ENCODE measurements at places on chromosomes 2 and 18.

DNA sequence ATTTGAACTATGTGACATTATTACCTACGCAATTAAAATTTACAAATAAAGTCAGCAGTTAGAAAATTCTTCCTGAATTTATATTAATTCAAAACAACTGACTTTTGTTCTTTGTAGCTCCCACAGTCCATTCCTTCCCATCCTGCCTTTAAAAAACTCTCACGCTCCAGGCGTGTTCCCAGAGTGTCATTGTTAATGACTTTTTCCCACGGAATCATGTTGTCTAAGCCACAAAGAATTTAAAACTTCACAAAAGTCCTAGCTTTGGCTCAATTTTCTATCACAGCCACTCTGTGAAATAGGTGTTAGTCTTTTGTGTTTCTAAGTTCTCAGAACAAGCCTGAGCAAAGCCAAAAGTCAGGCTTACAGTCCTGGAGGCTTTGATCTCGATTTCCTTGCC, 26.5 kb downstream of the SLC1A4 start:
- peak; percentile 21 for DNase-seq

- no peak for DNase-seq
These were observed 110.1 kb upstream of the FBXO11 start for GRCh38 chr2:48016225-48017019.

GRCh38 chr2:156903335-156903734, 354.2 kb upstream of the GALNT5 start:
- peak; percentile 39 for DNase-seq

- DNase-seq = no peak
These were observed 630 bp upstream of the ARHGEF33 start for GRCh38 chr2:38889045-38889444.

GRCh38 chr2:102052365-102052764, 60.6 kb downstream of the IL1R2 start:
- peak; percentile 43 for DNase-seq

DNA sequence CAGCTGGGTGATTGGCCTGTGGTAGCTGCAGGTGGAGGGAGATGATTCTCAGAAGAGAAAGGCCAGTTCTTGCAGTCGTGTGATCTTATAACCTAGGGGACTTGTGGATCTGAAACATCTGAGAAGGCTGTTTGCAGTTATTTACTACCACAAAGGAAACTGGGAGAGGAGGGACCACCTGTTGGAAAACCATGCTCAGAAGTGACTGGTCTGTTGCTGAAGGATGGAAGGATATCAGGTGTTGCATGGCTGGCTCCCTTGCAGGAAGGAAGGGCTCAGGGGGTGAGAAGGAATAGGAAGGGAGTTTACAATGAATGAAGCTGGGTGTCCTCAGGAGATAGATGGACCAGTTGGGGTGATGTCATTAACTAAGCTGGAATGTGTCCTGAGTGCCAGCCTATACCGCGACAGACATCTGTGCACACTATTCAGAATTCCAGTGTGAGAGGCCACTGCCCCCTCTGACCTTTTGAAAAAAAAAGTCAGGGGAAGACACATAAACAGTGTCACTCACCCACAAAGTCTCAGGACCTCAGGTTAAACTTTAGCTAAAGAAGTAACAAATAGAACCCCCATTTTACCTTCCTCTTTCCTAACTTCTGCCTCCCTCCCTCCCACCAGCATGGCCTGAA, 17.5 kb downstream of the IGFBP2 start:
- no peak for DNase-seq

DNA sequence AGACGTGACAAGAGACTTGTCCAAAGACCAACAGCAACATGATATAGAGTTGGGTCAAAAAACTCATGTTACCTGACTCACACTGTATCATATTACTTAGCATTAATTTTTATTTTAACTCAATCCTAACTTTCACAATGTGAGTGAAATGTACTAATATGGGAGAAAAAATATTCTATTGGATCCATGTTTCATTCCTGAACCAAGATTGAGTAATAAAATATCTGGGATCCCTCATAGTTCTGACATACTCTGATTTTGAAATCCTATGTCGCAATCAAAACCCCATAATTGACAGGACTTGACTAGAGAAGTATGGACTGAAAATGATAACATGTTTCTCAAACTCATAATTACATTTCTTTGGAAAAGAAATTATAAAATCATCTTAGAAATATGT, 190.4 kb downstream of the RIT2 start:
- no peak for DNase-seq

- DNase-seq = peak; percentile 76
These were observed 35.0 kb downstream of the EMILIN2 start for GRCh38 chr18:2881840-2882195.

DNA sequence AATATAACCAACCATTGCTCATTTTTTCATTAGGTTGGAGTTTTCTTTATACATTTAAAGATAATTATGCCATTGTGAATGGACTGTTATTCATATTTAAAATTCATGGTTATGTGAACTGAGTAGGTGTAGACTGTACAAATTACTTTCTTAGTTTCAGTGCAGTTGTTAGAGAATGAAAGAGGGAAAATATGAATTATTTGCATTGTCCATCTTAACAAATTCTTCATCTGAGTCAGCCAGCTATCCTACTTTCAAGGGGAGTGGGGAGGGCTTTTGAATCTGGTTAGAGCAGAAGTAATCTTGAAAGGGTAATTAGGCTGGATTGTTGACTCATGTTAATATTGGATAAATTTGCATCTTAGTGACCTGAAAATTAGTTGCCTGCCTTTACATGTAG, 212.0 kb downstream of the MCFD2 start:
- DNase-seq = peak; percentile 23

GRCh38 chr18:11078491-11078890, 70.9 kb downstream of the PIEZO2 start:
- DNase-seq = no peak

GRCh38 chr2:20429528-20429927, 17.3 kb upstream of the RHOB start:
- peak; percentile 65 for DNase-seq

DNA sequence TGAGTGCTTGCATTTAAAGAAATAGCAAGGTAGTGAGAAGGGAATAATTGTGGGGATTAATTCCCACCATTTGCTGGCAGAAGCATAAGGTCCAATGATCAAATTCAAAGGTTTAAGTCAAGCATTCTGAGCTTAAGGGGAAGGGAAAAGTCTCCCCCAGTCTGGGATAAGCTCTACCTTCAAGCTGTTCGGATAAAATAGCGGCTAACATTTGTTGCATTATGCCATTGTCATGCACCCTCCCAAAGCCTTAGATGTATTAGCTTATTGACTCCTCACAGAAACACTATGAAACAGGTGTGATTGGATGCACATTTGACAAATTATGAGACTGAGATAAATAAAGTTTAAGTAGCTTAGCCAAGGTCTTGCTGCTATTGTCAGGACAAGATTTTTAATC, 52.2 kb upstream of the TGIF1 start:
- no peak for DNase-seq

- DNase-seq = no peak
These were observed 10.9 kb upstream of the ERBB4 start for GRCh38 chr2:212549463-212549862.

DNA sequence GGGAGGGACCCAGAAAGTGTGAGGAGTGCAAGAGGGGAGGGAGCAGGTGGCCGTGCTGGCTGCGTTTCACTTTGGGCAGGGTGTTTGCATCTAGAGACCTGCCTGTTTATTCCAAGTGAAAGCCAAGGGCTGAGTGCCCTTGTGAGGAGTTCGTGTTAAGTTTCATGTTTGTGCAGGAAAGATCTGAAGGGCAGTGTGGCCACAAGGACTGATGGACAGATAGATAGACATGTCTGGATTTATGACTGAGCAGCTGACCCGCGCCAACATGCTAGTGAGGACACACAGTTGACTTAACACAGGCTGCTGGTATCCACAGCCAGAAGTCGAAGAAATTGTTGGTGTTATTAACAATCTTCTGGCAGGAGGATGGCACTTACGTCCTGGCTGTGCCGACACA, 387.6 kb upstream of the TNP1 start:
- DNase-seq = no peak

- no peak for DNase-seq
These were observed 46.2 kb downstream of the LHCGR start for GRCh38 chr2:48709096-48710034.

DNA sequence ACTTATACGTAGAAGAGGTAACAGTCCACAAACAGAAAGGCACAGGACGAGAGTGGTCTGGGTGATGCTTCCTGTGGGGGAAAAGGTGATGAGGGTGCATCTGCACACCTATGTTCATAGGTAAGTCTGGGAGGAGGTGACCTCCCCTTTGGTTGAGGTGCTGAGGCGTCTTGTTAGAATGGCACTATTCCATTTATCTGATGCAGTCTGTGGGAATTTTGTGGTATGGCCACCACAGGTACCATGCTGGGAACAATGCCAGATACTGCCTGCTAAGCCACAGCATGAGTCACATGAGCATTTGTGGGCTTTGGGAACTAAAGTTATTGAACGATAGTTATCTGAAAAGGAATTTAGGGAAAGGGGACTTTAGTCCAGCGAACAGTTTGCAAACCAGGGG, 27.9 kb downstream of the IL37 start:
- DNase-seq = peak; percentile 30

All from GM23248 (cell line).